LHCN-M2 (cell line): ENCODE measurements at places on chromosomes 11 and 22.

DNA sequence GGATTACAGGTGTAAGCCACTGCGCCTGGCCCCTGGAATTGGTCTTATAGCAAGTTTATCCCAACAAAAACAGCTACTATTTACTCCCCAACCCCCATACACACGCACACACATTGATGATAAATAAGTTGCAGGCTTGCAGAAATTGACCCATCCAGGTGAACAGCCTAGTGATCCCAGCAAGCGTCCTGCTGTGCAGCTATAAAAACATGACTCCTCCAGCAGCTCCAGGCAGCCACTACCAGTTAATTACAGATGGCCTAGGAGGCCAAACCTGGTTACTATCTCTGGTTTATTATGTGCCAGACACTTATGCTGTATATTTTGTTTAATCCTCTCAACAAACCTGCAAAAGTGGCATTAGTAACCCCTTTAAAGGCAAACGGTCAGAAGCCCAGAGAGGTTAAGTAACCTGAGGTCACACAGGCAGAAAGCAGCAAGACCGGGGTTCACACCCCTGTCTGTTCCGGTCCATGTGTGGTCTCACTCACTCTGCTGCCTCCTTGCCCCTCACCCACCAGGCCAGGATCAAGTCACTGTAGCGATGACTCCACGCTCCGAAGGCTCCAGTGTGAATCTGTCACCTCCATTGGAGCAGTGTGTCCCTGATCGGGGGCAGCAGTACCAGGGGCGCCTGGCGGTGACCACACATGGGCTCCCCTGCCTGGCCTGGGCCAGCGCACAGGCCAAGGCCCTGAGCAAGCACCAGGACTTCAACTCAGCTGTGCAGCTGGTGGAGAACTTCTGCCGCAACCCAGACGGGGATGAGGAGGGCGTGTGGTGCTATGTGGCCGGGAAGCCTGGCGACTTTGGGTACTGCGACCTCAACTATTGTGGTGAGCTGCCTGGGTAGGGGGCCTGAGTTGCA lies 6.6 kb downstream of the F2 start:
- no peak for DNase-seq

- no peak for DNase-seq
Measured at GRCh38 chr11:81658722-81659121, 1074.9 kb downstream of the FAM181B start.

GRCh38 chr11:133082453-133082781 lies 449.9 kb downstream of the OPCML start:
- DNase-seq = no peak

DNA sequence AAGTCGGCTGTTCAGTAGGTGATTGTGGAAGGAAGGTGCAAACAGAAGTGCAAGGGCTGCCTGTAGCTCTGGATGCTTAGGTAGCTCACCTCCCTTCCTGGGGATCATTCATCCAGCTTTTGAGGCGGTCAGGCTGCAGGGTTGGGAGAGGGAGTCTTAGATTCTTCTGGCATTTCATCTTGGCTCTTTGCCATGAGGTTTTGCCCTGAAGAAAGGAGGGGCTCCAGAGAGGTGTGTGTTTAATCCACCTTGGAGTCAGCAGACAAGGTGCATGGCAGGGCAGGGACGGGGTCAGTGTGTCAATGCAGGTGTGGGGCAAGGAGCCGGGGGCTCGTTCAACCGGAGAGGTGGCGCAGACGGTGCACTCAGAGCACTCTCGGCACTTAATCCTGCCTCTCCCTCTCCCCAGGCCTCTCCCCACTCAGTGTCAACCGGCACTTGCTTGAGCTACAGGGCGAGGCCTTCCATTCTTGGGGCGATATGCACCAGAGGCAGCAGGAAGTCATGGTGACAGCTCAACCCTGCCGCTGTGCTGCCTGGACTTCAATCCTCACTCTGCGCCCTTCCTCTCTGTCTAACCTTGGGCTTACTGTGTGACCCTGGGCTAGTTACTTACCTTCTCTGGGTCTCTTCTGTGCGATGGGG lies 7.2 kb downstream of the ADAMTS15 start:
- DNase-seq = no peak

GRCh38 chr11:8871962-8872361 lies 39.0 kb upstream of the AKIP1 start:
- DNase-seq = peak; percentile 5

DNA sequence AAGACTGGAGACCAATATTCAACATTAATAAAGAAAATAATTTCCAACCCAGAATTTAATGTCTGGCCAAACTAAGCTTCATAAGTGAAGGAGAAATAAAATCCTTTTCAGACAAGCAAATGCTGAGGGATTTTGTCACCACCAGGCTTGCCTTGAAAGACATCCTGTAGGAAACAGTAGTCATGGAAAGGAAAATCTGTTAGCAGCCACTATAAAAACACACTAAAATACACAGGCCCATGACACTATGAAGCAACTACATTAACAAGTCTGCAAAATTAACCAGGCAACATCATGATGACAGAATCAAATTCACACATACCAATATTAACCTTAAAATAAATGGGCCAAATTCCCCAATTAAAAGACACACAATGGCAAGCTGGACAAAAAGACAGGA lies 2.4 kb upstream of the CASP4 start:
- DNase-seq = no peak

DNA sequence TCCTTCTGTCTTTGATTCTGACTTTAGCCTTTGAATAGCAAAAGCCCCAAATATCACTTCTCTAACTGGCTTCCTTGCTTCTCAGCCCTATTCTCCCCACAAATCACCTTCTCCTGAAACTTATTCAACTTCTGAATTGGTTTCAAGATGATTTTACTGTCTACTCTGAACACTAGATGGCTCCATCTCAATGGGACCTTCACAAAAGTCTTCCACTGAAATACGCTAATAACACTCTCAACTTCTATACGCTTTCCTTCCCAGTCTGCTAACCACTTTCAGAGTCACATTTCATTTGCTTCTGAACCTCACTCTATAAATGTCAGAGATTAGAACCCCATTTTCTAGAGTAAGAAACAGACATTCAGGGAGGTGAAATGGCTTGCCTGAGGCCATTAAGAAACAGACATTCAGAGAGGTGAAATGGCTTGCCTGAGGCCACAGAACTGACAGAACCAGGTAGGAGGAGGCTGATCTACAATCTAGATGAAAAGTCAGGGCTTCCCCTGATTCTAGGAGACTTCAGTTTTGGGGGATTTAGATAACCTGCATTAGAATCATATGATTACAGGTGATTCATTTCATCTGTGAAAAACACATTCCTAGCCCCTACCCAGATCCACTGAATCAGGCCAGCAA lies 20.6 kb downstream of the MORC2 start:
- peak; percentile 48 for DNase-seq
